ENCODE measurements at places on chromosomes 2 and 18.
A peak's percentile ranks its signal among the peaks of the same experiment; 100 is the strongest.

DNA sequence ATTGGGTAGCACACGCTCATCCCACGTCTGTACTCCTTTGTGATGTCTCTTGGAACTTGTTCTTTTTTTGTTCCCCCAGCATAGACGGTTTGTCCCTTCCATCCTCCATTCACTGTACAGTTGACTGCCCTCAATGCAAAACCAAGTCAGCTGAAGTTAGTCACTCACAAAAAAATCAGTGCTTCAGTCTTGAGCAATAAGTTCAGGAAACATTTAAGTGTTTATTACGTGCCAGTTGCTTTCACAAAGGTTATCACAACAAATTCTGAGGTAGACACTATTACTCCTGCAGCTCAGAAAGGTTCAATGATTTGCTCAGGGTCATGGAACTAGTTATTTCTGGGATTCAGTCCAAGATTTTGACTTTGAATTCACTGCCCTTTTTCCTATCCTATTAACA is 102.2 kb downstream of the PDE1A start:
- no peak for DNase-seq

GRCh38 chr2:9021563-9022211 is 18.2 kb upstream of the MBOAT2 start:
- DNase-seq, result no peak

GRCh38 chr18:10057894-10058791 is 144.3 kb downstream of the VAPA start:
- DNase-seq, result no peak

- no peak for DNase-seq
These were observed 322.1 kb upstream of the THUMPD2 start for GRCh38 chr2:40101131-40101575.

DNA sequence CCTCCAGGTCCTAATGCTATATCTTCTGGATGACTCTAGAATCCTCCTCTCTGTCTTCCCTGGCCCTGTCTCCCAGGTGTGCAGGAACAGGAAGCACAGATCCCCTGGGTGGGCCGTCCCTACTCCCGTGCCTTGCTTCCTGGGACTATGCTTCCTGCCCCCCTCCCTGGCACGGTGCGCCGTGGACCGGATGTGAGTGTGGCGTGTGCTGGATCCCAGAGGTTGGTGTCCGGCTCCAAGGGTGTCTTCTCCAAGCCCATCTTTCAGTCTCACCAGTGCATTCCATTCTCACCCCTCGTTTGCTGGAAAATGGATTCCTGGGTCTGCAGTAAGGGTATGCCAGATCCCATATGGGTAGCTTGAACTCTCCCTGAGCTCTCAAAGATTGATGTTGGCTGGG is 144.4 kb upstream of the TWIST2 start:
- no peak for DNase-seq

- DNase-seq, result no peak
These were observed 464.1 kb downstream of the TNS1 start for GRCh38 chr2:217538719-217539118.

GRCh38 chr2:72154386-72154975 is 6.8 kb upstream of the CYP26B1 start:
- DNase-seq, result no peak

DNA sequence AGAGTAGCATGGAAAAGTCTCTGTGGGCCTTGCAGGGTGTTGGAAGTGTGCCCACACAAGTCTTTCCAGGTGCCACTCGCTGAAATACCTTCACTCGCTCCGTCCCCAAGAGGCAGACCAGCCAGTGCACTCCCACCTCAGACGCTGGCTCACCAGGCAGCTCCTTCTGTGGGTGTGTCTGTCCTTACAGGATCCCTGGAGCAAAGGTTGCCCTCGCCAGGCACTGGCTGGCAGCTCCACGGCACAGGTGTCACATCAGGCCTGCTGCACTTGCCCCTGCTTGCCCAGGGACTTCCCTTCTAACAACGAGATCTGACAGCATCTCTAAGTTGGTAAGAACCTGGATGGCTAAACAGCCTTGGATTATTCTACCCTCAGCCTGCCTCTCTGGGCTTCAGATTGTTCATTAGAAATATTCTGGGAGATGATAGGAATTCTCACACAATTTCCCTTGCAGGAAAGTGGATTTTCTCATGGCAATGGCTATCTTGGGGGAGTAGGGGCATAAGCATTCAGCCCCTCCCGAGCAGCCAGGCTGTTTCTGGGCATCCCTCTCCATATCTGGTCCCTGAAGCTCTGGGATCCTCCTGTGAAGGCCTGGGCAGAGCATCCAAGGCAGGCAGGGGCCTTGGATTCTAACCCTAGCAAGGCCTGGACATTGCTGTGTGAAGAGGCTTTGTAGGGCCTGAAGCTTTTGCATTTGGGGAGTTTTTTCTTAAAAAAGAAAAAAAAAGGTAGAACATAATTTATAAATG is 262.1 kb downstream of the MYCN start:
- no peak for DNase-seq

- DNase-seq, result no peak
These were observed 14.6 kb upstream of the DYNC2LI1 start for GRCh38 chr2:43759195-43759594.

DNA sequence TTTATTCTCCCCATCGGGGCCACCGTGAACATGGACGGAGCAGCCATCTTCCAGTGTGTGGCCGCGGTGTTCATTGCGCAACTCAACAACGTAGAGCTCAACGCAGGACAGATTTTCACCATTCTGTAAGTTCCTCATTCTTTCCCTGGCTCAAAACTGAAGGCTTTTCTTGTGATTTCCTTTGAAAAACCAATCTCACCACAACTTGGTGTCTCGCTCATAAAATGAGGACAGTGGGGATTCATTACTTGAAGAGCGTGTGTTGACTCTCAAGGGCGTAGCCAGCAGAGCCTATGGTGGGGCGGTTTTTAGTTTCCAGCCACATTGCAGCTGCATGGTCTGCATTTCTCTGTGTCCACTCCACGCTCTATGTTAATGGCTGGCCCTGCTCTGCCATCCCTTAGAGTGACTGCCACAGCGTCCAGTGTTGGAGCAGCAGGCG is 29.0 kb downstream of the SLC1A4 start:
- no peak for DNase-seq

DNA sequence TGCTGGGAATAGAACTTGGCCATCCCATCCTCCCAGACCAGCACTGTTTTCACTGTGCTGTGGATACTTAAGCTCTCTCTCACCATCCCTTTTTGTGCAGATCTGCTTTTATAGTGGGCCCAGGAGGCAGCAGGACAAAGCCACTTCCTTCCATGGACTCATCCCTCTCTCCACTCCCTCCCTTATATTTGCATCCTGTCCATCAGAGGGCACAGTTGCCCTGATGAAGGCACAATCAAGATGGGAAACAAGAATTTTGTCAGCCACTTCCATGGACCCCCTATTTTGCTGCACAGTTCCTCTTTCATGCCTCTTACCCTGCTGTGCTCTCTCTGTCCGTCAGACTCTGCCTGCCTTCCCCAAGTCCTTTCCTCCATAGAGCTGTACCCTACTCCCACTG is 338.7 kb downstream of the HRH4 start:
- no peak for DNase-seq

GRCh38 chr2:179250095-179250494 is 14.5 kb downstream of the SESTD1 start:
- DNase-seq, result no peak

GRCh38 chr18:6732952-6733351 is 3.4 kb downstream of the ARHGAP28 start:
- DNase-seq, result no peak

GRCh38 chr2:86225581-86225980 is 26.3 kb downstream of the MRPL35 start:
- peak; percentile 23 for DNase-seq

GRCh38 chr18:31413137-31413536 is 34.4 kb upstream of the DSG3 start:
- no peak for DNase-seq

DNA sequence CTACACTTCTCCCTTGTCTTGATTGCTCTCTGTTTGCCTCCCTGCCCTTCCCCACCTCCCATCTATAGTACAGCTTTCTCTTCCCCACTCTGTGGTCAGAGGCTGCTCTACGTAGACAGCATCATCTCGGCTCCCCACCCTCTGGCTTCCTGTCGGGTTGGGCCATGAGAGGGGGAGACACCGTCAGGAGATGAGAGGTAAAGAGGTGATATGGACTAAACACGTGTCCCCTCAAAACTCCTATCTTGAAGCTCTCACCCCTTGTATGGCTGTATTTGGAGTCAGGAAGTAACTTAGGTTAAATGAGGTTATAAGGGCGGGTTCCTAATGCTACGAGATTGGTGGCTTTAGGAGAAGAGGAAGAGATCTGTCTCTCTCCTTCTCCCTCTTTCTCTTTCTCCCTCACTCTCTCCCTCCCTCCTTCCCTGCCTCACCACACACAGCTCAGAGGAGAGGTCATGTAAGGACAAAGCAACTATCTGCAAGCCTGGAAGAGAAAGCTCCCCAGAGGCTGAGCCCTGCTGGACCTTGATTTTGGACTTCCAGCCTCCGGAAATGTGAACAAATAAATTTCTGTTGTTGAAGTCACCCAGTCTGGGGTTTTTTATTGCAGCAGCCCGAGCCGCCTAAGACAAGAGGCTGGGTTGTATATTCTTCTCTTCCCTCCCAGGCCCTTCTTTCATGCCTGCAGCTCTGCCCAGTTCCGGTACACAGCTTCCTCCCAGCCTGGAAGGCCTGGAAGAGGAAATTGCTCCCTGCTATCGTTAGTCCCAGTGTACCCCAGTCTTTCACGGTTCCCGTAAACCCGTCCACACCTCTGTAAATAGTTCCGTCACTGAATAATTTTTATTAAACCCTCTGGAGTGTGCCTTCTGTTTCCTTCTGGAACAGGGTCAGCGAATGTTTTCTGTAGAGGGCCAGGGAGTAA is 138.0 kb downstream of the AKAIN1 start:
- DNase-seq, result no peak

DNA sequence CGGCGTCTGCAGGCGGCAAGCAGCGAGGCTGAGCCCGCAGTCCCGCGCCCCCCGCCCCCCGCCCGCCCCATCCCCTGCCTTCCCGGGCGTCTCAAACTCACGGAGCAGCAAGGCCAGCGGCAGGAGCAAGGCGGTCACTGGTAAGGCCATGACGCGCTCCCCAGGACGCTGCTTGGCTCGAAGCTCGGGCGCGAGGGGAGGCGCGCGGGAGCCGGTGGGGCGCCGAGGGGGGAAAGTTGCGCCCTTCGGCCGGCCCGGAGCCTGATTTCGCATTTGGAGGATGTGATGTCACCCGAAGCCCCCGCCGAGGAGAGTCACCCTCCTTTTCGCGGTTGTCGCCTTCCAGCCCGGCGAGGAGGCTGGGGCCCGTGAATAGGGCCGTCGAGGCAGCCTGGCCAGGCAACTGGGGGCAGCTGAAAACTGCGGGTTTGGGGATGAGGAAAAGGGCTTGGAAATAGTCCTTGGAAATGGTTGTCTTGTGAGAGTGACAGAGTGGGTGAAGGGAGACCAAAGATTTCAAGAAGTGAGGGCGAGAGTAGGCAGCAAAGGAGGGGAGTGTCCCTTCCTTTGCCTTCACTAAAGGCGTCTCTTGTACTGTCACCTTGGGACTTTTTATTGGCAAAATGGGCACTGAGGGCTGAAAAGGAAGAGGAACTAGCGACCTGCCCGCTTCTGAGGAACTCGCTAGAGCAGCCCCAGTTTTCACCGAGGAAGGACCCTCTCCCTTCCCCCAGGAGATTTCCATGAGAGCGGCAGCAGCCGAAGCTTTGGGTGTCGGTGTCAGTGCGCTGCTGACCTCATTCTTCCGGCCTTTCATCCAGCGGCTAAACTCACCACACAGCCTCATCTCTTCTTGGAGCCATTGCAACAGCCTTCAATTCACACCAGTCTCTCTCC is at the start of gene CD8A:
CD8A (minus strand) TSS at position 238 of the 897 bp plus-strand sequence; CDS start at position 150, 88 bp downstream.
- no peak for DNase-seq

DNA sequence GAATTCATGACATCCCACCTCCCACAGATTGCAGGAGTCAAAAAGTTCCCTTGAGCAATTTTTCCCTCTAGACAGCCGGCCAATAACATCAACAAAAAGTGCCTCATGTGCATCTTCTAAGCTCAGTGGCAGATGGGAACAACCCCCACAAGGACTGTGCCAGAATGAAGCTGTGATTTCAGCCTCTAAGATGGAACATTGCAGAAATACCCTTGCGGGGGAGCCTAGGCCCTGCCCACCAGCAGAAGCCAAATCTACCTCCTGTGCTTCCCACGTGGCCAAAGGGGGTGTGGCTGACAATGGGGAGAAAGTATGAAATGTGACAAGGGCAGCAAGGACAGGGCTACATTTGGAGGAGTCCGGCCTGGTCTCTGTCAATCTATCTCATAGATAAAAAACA is 482.3 kb downstream of the TGIF1 start:
- DNase-seq, result no peak

- DNase-seq, result peak; percentile 5
These were observed 34.4 kb downstream of the ITGA6 start for GRCh38 chr2:172461591-172462372.

GRCh38 chr2:63853527-63854310 is 12.0 kb downstream of the UGP2 start:
- DNase-seq, result no peak

- DNase-seq, result no peak
These were observed 176.4 kb downstream of the ALK start for GRCh38 chr2:29744976-29745375.

DNA sequence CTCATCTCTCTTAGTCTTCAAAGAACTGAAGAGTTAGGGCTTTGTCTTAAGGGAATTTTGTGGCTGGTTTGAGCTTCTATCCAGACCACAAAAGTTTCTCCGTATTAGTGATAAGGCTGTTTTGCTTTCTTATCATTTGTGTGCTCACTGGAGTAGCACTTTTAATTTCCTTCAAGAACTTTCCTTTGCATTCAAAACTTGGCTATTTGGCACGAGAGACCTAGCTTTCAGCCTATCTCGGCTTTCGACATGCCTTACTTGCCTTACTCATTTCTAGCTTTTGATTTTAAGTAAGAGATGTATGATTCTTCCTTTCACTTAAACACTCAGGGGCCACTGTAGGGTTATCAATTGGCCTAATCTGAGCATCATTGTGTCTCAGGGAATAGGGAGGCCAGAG is 29.9 kb downstream of the HDHD2 start:
- DNase-seq, result no peak

- DNase-seq, result no peak
These were observed 105.3 kb downstream of the ZBTB7C start for GRCh38 chr18:48303883-48304282.

GRCh38 chr2:199197448-199197847 is 260.3 kb downstream of the SATB2 start:
- DNase-seq, result no peak

- no peak for DNase-seq
These were observed 110.9 kb downstream of the SS18 start for GRCh38 chr18:25979369-25980040.

DNA sequence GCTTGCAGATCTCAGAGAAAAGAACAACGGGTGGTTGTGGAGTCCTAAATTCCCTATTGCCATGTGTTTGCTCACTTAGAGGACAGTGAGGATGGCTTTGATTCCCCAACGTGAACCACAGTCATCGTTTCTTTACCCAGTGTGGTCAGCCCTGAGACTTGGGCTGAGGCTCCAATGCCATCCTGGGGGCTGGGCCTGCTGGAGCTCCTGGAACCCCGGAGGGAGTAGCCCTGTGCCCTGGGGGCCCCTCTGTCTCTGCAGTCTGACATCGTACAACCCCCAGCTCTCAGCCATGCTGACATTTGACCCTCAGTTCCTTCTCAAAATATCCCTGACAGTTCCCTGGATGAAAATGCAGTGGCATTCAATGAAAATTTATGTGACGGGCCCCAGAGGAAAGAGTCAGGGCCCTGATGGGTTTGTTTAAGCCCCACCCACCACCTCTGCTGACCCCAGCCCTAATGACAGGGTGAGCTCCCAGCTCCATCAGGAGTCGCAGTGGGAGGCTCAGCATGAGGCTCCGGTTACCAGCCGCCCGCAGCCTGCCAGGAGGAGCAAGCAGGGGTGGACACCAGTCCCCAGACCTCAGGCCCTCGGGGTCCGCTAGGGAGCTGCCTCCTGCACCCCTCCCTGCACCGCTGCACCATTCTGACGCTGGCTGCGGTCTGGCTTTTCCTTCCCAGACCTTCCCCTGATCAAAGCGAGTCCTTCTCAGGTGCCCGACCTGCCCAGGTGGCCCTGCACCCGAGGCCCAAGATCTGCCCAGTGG is 120.9 kb downstream of the TWIST2 start:
- no peak for DNase-seq

All from amygdala (tissue), 56 donors.